ENCODE measurements at places on chromosomes 6 and 20.

GRCh38 chr6:3868544-3868943 lies 19.4 kb downstream of the FAM50B start:
- no peak for DNase-seq

DNA sequence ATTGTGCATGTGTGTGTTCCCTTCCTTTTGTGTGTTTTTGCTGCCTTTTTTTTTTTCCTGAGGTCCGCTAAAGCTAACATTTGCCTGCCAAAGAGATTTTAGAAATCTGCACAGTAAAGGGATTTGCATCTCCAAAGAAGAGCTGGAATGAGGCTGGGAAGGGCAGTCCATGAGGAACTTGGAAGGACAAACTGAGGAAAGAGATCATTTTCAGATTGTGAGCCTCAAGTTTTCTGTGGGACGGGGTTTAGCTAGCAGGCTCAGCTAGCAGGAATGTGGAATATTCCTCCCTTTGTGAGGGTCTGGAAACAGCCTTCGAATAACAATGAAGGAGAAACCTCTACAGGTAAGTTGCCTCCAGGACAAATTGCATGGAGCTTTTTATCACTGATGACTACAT lies 3.8 kb downstream of the INSM1 start:
- no peak for DNase-seq

DNA sequence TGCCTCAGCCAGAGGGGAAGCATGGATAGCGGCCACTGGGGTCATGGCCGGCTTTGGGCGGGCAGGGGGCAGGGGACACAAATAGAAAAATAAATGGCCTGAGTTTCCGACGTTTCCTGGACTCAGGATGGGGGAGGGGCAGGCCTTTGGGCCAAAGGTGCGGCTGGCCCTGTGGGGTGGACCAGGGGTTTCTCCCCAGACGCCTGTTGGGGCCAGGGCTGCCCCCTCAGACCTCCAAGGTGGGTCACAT lies 6.4 kb upstream of the TCEA2 start:
- no peak for DNase-seq

DNA sequence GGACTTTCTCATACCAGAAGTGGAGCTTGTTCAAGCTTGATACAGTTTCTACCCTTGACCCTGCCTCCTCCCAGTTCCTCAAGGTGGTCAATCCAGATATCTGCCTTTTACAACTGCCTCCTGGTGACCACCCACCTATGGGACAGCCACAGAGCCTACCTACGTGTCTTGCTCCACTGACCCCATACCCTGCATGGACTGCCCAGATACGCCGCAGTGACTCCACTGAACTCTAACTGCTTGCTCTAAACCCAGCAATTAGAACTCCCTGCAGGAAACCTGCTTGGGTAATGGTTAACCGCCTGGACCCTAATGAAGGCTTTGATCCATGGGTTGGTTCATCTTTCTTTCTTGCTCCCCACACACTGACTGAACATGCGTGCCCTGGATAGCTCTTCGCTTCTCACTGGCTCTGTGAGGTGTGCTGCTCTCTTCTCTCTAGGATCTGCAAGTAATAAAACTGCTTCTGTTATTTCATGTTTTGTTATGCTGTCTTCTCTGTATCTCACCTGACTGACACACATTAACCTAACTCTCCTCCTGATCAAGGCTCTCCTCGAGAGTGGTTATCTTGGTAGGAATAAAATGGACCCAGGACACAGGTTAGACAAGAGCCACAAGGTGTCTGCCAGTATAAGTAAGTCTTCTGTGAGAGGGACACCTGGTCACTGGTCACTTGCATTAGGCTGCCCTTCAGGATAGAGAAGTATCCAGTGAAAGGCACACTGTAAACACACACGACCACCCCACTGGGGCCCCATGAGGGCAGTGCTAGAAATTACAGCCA lies 79.2 kb downstream of the CHD6 start:
- DNase-seq, result no peak

DNA sequence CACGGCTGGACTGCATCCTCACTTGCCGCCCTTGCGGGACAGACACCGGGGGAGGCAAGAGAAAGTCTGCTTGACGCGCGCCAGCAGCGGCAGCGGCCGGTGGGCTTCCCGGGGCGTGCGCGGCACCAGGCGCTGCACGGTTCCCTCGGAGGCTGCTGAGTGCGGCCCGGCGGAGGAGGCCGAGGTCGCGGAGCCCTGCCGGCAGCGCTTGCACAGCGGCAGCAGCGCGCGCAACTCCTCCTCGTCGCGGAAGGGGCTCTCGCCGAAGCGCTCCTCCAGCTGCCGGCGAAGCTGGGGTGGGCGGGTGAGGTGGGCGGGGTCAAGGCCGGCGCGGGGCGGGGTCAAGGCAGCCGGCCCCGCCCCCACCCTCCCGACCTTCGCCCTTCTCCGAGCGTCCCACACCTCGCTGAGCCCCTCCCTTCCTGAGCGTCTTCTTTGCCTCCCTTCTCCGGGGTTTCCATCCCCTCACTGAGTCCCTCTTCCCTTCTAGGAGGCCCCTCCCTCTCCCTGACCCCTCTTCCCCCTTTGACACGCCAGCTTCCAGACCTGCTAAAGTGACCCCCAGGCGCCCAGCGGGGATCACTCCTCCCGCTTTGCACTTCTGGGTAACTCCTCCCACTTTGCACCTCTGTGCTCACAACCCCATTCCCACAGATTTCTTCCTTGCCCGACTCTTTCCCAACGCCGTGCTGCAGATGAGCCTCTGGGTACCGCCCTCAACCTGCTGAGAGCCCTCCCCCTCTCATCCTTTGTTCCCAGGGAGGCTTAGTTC lies 8.8 kb downstream of the DUSP15 start:
- peak; percentile 59 for DNase-seq

DNA sequence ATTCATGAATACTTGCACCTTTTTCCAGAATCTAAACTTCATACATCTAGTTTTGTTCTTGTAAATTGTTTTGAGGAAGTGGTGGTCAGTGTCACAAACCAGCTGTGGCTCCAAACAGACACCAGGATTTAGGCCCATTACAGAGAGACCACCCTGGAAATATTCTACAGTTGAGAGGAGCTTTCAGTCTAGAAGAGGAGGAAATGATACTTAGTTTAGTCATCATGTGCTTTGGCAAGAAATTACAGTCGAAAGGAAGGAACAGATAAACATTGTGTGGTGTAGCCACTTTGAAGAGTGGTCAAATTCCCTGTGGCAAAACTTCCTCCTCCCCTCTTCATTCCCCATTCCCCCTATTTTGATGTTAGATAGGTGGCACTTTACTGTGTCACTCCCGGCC lies 15.7 kb downstream of the DCBLD1 start:
- DNase-seq, result no peak

- no peak for DNase-seq
Observed at GRCh38 chr6:76771059-76771634, 692.1 kb downstream of the HTR1B start.

GRCh38 chr6:22421198-22421597 lies 124.4 kb upstream of the PRL start:
- DNase-seq, result no peak

DNA sequence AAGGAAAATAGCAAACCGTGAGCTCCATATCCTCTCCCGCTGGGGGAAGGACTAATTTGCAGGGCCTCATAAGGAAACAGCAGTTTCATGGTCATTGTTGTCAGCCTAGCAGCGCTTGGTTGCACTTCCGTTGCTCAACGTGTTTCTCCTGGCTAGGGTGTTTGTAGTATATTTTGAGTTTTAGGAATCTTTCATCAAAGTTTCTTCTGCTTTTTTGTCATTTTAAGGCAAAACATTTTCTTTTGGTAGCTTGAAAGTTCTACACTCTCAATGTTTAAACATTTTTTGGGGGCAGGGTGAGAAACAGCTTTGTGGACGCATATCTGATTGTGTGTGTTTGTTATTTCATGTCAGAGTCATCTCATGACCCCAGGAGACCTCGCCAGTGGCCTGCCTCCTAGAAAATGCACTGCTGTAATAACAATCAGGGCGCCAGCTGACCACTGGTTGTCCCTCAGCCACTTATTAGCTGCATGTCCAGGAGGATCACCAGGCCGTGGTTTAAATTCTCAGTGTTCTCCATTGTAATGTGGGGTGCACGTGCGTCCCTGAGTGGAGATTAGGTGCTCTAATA lies 20.6 kb downstream of the JARID2 start:
- no peak for DNase-seq

DNA sequence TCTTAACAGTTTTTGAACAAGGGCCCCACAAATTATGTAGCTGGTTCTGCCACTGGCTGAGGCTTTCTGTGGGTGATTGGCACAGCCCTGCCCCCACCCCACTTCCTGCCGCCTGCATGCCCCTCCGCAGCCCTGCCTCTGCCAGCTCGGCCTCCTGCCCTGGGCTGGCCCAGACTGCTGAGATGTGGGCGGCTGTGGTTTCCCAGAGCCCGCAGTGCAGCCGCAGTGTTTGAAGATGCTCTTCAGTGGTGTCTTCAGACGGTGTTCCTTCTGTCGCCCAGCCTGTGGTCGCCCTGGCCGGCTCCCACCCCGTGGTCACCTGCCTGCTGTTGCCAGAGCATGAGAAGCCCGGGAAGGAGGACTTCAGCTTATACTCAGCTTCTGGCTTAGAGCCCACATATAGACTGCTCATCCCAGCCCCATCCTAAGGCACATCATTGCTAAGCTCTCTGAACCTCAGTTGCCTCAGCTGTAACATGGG lies 154.3 kb downstream of the VEGFA start:
- DNase-seq, result peak; percentile 30

DNA sequence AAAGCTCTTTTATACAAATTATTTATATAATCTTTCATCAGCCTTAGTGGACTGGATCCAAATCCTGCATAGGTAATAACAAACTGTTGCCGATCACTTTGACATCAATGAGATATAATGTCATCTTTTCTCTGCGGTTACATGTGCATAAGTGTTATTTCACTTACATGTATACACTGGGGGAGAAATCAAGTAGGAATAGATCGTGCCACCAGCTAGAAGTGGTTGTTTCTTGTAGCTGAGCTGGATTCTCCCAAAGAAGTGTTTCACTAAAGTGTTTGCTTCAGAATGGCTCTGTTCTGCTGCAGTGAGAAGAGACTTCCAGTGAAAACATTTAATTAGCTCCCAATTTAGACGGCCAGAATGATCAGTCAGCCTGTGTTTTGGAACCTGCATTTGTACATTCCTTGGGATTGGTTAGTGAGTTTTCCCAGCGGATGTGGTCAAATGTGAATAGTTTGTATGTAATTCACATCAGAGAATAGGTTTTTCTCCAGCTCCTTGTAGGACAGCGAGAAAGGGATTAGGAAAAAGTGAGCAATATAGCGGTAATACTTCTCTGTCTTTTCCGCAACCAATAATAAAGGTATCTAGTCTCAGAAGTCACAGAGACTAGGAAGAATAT lies 163.1 kb upstream of the CCN2 start:
- no peak for DNase-seq

DNA sequence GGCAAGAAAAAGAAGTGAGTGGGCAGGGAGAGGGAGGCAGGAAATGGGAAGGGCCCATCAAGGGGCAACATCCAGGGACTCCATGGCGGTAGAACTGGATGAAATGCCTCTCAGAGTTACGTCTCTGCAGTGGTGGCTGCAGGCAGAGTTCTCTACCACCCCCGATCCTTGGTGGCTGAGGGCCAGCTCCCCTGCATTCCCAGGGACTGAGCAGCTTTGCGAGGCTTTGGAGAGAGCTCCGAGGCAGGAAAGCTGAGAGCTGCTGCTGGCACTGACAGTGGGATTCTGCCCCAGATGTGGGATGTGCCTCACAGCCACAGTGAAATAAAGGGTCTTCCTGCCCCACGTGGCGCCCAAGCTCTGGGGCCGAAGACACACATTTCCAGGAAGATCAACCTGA lies 236.6 kb downstream of the SLC24A3 start:
- DNase-seq, result no peak

DNA sequence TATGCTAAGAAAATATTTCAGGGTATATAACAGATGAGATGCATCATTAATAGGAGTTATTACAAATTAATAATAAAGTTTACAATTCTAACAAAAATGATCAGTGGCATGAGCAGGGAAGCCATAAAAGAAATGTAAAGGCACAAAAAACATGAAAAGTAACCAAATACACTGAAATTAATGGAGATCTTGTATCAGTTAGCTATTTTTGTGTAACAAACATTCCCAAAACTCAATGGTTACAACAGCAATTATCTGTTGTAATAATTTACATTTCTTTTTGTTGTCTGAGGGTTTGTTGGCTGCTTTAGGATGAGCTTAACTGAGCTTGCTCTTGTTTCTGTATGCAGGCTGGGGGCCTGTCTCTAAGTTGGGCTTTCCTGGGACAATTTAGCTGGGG lies 104.3 kb upstream of the AHI1 start:
- no peak for DNase-seq

GRCh38 chr6:88987922-88988321 lies 24.5 kb upstream of the RNGTT start:
- DNase-seq, result no peak

GRCh38 chr6:55963301-55963700 lies 87.9 kb upstream of the BMP5 start:
- no peak for DNase-seq

Data from stimulated activated CD4-positive, alpha-beta T cell treated with anti-CD3 and anti-CD28 coated beads, Interleukin-2, amount 100 ng/mL, for 48 hours (primary cell).